SW480 (cell line): ENCODE measurements at places on chromosomes 2 and 18.

DNA sequence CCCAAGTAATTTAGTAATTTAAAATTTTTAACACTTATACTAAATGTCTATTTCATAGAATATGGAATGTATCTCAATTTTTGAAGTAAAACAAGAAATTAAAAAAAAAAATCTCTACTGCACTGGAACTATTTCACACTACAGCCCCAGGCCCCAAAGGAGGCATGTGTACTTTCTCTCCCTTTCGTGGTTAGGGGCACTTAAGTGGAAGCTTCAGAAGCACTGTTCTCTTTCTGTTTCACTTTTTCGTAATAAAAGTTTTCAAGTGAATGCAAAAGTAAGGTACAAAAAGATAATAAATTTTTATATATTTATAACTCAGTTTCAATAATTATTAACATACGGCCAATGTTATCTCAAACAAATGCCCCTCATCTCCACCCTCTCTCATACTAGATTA lies 123.8 kb upstream of the STON1 start:
- DNase-seq: no peak

DNA sequence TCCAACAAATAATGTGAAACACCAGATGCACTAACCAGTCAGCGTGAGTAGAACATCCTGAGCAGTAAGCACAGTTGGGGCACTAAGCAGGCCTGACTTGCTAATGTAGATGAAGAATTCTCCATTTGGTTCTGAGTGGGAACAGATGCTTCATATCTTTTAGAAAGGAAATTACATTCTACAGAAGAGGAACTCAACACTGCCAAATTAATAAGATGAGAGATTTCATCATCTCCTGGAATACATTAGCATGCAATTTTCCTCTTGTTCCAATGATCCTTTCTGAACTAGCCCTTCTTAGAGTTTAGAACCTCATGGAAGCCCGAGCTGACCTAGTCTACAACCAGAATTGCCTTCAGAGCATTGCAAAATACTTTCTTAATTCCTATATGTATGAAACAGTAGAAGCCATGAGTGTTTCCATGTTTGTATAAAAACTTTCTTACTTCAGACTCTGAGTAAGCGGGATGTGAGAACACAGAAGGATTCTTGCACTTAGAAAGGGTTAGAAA lies 34.8 kb downstream of the COL5A2 start:
- no peak for DNase-seq

GRCh38 chr2:51291762-51292551 lies 260.0 kb upstream of the NRXN1 start:
- DNase-seq: no peak

GRCh38 chr2:15800495-15801329 lies 139.6 kb upstream of the MYCN start:
- DNase-seq: no peak

DNA sequence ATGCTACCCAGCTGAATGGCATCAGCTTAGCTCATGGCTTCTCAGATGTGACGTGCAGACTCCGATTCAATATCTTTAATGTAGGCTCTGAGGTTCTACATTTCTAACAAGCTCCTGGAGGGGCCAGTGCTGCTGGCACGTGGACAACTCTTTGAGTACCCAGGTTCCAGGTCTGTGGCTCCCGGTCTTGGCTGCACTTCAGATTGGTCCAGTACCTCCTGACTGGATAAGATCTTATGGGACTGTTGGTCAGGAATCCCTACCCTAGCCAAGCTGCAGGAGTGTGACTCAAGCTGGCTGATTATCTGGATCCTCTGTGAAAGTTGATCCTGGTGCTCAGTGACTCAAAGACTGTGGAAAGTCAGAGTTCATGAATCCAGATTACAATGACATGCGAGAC lies 222.1 kb downstream of the ANKRD30B start:
- DNase-seq: no peak

DNA sequence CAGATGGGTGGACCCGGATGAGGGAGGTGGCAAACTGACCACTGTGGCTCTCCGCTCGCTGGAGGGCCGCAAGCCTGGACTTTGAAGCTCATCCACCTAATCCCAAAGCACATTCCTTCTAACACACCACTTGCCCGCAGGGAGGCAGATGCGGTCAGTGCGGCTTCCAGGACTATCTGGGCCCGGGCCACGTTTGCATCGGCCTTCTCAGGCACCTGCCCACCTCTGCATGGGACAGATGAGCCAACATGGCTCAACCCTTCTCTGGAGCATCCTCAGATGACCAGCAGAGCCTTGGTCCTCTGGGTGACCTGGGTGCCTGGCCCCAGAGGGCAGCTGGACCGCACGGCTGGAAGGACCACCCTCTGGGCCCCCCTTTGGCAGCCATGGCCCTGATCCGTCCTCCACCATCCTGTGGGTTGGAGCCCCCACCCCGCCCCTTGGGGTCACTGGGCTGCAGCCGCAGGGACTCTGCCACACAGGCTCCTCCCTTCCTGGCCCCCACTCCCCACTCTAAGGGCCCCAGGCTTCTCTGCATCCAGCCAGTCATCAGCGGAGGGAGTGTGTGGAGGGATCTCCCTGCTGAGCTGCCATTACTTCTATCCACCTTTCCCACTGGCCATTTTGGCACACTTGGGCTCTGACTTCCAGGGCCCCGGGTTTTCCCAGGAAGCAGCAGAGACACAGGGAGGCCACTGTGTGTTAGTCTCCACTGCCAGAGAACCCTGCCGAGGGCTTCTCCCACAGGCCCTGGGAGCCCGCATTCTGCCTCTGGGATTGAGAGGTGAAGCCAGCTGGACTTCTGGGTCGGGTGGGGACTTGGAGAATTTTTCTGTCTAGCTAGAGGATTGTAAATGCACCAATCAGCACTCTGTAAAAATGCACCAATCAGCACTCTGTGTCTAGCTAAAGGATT lies 12.3 kb downstream of the HDAC4 start:
- no peak for DNase-seq

GRCh38 chr2:135265960-135266490 lies 213.9 kb downstream of the RAB3GAP1 start:
- no peak for DNase-seq

DNA sequence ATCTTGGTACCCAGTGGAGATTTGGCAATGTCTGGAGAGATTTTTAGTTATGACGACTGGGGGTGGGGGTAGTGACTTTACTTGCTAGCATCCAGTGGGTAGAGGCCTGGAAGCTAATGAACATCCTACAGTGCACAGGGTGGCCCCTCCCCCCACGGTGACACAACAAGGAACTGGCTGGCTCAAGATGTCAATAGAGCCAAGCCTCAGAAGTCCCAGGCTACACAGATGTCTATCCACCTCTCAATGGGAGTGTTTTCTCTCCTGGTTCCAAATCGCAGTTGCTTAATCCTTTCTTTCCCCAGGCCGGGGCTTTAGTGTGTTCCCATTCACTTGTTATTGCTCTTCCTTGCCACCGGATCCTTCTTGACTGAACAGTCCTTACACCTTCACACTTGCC lies 9.3 kb upstream of the CCBE1 start:
- no peak for DNase-seq

DNA sequence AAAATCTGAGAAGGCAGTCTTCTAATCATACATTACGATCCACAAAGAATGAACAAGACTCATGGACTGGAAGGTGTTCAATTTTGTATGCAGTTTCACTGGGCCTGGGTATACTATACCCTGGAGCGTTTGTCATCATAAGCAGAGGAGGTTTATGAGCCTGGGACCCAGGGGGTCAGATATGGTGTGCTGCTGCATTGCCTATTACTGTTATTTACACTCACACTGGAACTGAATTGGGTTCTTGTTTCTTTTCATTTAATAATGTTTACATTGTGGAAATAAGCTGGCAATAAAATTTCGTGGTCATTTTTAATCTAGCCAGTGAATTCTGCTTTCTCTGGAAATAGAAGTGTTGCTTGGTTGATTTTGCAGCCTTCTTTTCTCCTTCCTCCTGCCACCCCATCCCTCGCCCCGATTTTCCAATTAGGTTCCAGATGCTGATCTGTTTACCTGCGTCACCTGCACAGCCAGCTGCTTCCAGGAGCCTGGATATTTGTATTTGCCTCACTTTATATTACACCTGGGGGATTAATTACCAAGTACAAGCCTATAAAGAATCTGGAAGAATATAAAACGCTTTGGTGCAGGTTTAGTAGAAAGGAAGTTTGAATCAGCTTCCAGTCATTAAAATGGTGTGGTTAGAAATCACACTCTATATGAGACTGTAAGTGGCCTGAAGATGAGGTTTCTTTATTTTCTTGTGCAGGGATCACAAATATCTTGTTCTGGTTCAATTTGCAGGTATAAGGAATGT lies 234.4 kb downstream of the SOCS6 start:
- no peak for DNase-seq

GRCh38 chr2:106572541-106573450 lies 85.6 kb downstream of the CD8B2 start:
- peak; percentile 26 for DNase-seq

- no peak for DNase-seq
These were observed 4.7 kb downstream of the CTDP1 start for GRCh38 chr18:79684283-79684631.

- no peak for DNase-seq
These were observed 8.1 kb downstream of the COLEC12 start for GRCh38 chr18:492451-492850.

- no peak for DNase-seq
These were observed 341.1 kb downstream of the BCL11A start for GRCh38 chr2:60212181-60212945.

DNA sequence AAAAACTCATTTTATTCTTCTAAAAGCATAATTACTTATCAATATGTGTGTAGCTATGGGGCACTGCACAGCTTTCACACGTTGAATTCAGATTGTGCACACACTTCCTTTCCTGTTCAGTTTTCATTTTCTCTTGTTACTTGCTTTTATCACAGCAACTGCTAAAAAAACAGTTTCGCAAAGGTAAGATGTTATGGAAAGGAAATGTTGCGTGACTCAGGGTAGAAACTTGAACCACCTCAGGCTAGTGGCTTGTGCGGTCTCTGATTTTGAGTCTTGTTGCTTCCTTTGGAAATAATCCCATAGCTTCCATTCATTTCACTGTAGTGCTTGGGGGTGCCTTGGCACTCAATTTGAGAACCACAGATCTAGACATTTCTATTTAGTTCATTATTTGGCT lies 171.9 kb downstream of the FMNL2 start:
- no peak for DNase-seq

- no peak for DNase-seq
These were observed 355.3 kb upstream of the NRXN1 start for GRCh38 chr2:51387235-51387634.

GRCh38 chr2:214035091-214035852 lies 375.6 kb upstream of the VWC2L start:
- DNase-seq: no peak

DNA sequence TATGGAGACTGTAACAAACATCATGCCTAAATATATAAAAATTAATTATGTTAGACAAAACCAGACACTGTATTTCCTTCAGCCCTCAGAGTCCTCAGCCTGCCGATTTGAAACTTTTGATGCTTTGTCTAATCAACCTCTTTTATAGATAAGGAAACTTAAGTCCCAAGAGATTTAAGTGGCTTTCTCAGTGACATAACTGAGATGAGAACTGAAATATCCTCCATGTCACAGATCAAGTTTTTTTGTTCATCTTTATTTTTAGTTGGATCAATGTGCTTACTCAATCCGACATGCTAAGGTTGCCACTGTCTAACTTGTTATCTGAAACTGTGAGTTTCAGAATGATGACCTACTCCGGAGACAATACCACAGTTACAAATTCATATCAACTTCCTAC lies 72.3 kb downstream of the BARD1 start:
- no peak for DNase-seq

- DNase-seq: peak; percentile 93
These were observed at the start of gene ANXA4 for GRCh38 chr2:69741575-69742321. Gene ANXA4, plus strand, starts transcription at chr2:69742134. Its CDS starts 39,432 bp downstream, at chr2:69781566.
